ENCODE measurements at places on chromosomes 2 and 18. TPM values are rescaled to one million over a fixed set of nuclear protein-coding genes. Genes with fewer than 3 reads are reported as not detected.

DNA sequence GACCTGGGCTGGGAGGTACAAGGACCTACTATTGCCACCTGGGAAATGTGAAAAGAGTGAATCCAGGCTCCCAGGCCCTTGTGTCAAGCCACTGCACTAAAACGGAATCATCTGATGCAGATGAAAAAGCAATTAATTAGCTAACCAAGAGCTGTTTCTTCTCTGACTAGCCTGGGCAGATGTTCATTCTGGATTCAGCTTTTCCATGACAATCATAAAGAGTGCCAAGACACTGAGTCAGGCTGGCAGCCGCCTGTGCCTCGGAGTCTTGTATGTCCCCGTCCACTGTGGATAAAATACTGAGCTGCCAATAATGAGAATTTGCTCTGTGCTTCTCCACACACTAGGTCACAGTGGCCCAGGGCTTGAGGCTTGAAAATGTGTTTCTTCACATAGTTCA lies 21.7 kb upstream of the LCLAT1 start:
- no peak for DNase-seq

Gene CYS1
- 1.0 TPM for total RNA-seq

DNA sequence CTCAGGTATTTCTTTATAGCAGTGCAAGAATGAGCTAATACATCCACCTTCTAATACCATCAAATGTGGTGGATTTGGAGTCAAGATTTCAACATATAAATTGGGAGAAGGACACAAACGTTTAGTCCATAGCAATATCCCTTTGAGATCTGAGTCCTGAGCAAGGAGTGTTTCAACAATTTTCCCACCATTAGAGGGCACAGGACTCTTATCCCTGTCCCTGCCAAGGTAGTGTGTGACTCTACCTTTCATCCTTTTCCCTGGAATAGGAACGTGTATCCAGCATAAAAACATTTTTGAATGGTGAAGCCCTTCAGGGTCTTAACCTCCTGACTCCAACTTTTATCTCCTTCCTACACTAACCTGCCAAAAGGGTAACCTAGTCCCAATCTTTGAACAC lies 181.3 kb upstream of the SRD5A2 start:
- no peak for DNase-seq

Gene POMC
- total RNA-seq = 3.7 TPM

DNA sequence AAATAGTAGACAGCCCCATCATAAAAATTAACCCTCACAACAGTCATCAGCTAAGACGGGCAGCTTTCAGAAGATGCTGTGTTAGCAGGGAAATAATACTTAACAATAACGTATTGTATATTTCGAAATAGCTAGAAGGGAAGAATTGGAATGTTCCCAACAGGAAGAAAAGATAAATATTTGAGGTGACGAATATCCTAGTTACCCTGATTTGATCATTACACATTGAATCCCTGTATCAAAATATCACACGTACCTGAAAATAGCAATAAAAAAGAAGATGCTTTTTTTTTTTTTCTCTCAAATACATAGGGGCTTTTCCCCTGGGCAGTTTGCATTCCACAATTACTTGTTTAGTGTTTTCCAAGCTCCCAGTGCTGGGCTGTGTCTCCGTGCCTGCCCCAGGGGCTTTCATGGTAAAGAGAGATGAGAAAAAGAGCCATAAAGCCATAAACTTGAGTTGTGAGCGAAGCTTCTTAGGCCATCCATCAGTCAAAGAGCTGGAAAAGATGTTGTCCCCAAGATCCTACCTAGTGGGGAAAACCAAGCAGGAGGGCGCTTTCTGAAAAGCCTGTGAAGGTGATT lies 183.0 kb upstream of the REV1 start:
- no peak for DNase-seq

Gene SF3B6
- 56.1 TPM for total RNA-seq

DNA sequence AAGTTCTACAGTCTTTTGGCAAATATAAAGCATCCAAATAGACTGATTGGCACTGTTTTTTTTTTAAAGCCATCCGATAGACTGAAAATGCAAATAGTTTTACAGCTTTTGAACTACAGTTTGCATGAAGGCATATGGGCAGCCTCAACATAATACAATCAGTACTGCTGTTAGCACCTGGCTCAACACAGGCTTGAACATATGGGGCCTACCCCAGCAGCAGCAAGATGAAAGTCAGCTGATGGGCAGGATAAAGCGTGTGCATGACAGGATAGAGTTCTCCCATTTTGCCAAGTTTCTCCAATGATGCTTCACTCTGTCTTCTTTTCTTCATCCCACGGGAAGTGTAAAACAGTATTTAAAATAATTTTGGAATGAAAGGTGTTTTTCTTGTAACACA lies 1.3 kb upstream of the AKAIN1 start:
- DNase-seq = no peak
